Activated T-helper 1 cell treated with anti-CD3 and anti-CD28 coated beads, Interleukin-2, amount 50 U/mL, for 16 hours (primary cell): ENCODE measurements at places on chromosomes 6 and 20.

GRCh38 chr20:31666258-31667042, 28.7 kb downstream of the COX4I2 start:
- no peak for DNase-seq

DNA sequence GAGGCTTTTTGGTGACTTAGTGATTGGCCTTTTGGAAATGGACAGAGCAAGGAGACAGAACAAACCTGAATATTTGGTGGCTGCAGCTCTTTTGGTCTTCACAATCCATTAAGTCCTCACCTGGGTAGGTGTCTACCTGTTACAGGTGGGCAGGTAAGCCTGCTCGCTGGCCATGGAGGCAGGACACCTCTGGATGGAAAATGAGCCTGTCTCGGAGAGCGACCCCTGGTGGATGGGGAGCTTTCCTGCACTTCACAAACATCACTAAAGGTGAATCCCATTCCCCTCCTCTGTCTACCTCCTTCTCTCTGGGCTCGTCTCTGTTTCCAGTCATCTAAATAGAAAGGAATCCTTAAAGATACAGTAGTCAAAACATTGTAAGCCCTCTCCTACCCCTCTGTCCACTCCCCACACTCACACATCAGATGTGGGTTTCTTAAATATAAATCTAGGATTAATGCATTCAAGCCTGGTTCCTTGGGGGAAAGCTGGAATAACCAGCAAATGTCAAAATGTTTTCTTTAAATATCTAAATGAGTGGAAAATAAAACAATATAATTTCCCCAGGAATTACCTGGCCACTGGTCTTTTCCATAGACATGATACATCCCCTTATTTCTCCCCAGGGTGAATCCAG, 304.9 kb downstream of the CDH26 start:
- DNase-seq: peak; percentile 20

DNA sequence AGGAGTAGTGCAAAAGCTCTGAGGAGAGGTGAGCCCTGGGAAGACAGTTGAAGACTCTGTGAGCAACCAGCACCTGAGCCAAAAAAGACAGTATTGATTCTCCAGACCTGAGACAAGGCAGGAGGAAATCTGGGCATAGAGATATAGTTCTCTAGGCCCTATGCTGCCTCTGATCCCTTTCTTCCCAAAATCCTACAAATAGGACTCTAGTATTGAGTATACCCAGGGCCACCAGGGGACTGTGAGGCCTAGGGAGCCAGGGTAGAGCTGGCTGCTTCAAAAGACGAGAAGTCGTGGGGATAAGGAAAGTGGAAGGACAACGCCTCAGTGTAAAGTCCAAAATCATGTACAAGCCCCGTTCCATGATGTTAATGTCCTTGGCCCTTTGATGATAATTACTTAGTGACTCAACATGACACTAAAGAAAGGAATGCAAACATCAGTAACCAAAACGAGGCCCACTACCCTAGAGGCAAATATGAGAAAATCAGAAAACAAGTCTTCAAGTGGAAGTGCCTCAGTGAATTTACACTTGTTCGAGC, 197.3 kb upstream of the PROKR2 start:
- DNase-seq: no peak

DNA sequence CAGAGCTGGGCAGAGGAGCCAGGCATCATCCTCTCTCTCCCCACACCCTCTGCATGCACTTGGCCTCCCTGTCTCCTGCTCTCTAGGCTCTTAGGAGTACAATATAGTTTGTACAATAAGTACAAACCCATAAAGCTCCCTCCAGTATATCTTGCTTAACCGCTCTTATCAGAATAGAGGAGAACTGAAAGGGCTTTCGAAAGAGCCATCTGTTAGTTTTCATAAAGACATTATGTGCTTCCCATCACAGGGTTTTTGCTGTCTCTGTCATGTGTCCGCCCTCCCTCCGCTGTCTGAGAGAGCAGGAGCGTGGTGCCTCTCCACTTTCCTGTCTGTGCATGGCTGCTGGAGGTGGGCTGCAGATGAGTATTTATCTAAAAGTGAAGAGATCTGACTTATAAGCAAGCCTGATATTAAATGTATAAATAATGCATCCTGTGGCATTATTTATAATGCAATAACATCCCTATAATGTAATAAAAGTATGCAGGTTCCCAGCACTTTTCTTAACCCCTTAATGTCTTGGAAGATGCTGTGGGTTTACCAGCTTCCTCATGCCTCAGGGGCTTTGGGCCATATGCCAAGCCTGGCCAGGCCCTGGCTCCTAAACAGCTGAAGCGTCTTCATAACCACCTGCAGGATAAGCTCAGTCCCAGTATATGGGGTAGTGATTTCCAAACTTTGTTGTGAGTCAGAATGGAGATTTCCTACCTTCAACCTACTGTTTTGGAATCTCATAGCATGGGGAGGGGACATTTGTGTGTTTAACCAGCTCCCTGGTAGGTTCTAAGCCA, 297.1 kb downstream of the DHX35 start:
- DNase-seq: no peak

GRCh38 chr6:33176906-33177305, 15.4 kb downstream of the COL11A2 start:
- DNase-seq: no peak

- no peak for DNase-seq
Measured at GRCh38 chr20:9949563-9949962, 85.2 kb upstream of the ANKEF1 start.

- no peak for DNase-seq
Measured at GRCh38 chr20:58328836-58329235, 19.3 kb downstream of the RAB22A start.
